ENCODE measurements at places on chromosomes 5 and 9. TPM values are rescaled to one million over a fixed set of nuclear protein-coding genes. Genes with fewer than 3 reads are reported as not detected.

Gene PALM2AKAP2
- total RNA-seq = 12.5 TPM

DNA sequence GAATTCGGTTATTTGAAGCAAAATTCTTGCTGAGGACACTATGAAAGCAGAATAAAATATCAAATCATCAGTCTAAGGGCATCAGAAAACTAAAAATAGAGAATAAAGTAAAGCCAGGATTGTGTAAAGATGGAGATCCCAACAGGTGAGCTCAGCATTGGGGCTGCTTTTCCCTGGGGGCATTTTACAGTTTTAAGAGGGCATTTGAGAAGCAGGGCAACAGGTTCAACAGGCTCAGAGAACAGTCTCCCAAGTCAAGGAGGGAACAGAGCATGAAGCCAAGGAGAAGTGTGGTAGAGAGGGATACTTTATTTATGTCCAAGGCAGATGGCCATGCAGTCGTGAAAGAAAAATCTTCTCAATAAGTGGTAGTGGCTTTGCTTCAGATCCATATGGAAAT lies 145.4 kb downstream of the SYK start:
- DNase-seq = no peak

GRCh38 chr5:83937837-83938236 lies 217.2 kb upstream of the HAPLN1 start:
- no peak for DNase-seq

DNA sequence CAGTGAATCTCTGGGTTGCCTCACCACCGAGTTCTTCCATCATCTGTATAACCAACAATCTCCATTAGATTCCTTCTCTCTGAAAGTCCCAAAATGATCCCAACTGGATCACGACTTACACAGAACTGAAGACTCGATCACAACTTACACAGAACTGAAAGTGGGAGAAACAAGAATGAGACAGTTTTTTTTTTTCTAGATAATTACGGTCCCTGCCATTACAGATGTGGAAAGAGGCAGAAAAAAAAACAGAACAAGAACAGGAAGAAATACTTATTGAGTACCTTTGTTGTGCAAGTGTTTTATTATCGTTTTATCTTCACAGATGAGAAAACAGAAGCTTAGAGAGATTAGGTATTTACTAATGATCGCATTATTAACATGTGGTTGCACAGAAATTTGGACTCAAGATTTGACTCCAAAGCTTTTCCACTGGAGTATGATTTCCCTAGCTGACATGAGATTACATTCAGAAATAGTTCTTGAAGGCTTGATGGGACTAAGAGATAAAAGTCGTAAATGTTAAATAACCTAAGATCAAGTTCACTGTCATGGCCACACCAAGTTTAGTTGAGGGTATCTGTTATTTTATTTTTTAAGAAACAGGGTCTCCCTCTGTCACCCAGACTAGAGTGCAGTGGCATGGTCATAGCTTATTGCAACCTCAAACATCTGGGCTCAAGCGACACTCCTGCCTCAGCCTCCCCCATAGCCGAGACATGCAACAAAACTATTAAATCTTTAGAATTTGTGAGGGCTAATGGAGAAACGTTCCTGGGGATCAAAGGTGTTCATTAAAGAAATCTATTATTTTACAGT lies 8.9 kb downstream of the PLK2 start:
- DNase-seq = no peak

GRCh38 chr9:69020301-69021145 lies 6.6 kb upstream of the PRKACG start:
- DNase-seq = no peak

- DNase-seq = no peak
These were observed 20.9 kb downstream of the RANBP6 start for GRCh38 chr9:5994493-5994892.

GRCh38 chr5:144275329-144275728 lies 104.7 kb downstream of the KCTD16 start:
- DNase-seq = no peak

DNA sequence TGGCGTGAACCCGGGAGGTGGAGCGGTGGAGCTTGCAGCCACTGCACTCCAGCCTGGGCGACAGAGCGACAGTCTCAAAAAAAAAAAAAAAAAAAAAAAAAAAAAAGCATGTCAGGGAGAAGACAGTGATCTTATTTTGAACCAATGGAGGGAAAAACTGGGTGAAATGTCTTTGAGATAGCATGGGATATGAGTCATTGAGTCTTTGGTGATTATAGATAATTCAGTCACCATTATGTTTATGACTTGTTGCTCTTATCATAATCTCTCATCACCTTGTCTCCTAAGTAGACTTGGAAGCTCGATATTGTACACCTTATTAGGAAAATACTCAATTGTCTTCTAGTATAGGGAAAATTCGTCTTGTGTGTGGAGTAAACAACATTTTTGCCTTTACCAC lies 55.1 kb upstream of the KDM4C start:
- DNase-seq = no peak
